ENCODE measurements at places on chromosomes 12 and 14.

DNA sequence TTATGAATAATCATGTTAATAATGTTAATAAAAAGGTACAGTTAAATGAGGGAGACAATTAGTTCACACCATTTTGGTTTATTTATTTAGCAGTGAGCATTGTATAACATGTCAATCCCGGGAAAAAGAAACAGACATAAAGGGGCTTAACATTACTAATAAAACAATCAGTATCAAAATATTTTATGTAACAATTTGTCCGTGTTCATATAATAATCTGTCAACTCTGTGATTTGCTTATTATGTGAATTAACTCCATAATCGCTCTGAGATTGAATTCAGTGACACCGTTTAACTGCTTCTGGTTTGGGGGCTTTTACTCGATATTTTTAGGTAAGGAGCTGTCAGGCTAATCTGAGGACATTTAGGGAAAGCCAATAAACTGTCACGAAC is 95.8 kb upstream of the HMGA2 start:
- no peak for DNase-seq

GRCh38 chr12:119008691-119009221 is 27.4 kb downstream of the SRRM4 start:
- DNase-seq, result no peak

- DNase-seq, result no peak
Observed at GRCh38 chr14:23361320-23361719, 3.7 kb downstream of the EFS start.

DNA sequence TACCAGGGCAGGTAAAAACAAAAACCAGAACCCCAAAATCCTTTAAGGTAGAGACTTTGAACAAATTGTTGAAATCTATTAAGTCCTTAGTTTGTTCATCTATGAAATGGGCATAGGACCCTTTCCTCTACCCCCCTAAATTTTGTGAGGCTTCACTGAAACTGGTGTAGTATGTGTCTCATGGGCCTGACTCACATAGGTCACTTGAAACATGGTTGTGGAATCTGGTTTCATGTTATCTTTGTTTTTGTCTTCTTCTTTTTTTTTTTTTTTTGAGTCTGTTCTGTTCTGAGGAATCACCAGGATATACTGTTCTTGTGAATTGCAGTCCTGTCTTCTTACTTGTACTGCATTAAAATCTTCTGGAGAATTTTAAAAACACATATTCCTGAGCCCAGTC is 202.2 kb downstream of the KTN1 start:
- DNase-seq, result no peak

GRCh38 chr14:61478971-61479473 is 157.6 kb downstream of the PRKCH start:
- peak; percentile 42 for DNase-seq

- no peak for DNase-seq
Observed at GRCh38 chr12:121217063-121217462, 7.1 kb downstream of the P2RX4 start.

- no peak for DNase-seq
Observed at GRCh38 chr12:38016602-38017001, 300.0 kb upstream of the ALG10B start.

- DNase-seq, result no peak
Observed at GRCh38 chr12:97246368-97246767, 216.2 kb upstream of the RMST start.

- DNase-seq, result no peak
Observed at GRCh38 chr12:128753438-128753837, 70.3 kb downstream of the SLC15A4 start.

- no peak for DNase-seq
Observed at GRCh38 chr14:104724981-104725771, 1.1 kb downstream of the ADSS1 start.

DNA sequence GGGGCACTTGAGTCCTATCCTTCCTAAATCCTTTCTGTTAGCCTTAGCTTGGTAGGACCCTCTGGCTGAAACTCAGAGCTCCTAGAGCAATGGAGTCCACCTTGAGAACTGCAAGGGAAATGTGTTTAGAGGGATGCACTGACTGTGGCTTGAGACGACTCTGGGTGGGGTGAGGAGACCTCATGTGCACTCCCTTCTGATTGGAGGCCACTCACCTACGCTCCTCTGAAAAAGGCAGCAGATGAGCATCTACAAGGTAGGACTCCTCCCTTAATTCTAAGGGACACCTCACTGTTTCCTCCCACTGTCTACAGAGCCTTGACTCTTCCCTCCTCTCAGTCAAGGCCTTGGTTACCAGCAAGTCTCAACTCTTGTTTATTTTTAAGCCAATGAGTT is 1.0 kb downstream of the MAP3K12 start:
- no peak for DNase-seq

DNA sequence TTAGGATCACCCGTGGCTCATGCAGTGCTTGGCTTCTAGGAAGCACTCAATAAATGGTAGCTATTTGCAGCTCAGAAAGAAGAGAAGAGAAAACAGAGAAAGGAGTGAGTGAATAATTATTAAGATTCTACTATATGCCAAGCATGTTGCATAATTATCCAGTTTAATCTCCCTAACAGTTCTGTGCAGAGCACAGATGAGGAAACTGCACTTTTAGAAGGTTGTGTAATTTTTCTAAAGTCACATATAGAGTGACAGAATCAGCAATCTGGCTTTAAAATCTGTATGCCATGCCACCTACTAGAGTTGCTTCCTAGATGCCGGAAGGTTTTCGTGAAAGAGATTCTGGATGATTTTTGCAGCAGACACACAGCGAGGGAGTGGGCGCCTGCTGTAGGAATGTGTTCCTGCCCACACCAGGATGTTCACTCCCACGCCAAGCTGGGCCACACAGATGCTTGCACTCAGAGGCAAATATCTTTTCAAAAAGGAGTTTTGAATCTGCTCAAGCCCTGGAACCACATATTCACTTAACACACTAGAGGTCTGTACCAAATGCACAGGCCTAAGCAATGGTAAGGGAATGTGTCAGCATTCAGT is 50.2 kb upstream of the SMCO2 start:
- no peak for DNase-seq

DNA sequence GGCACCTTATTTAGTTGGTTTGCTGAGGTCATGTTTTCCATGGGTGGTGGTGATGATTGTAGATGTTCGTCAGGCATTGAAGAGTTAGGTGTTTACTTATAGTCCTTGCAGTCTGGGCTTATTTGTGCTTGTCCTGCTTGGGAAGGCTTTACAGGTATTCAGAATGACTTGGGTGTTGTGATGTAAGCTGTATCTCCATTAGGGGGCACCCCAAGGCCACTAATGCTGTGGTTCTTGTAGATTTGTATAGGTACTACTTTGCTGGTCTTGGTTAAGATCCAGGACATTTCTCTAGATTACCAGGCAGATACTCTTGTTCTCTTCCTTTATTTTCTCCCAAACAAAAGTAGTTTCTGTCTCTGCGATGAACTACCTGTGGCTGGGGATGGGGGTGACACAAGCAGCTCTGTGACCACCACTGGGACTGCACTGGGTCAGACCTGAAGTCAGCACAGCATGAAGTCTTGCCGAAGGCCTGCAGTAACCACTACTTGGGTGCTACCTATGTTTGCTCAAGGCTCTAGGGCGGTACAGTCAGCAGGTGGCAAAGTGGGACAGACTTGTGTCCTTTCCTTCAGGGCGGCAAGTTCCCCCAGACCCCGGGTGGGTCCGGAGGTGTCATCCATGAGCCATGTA is 35.8 kb upstream of the FBXO33 start:
- DNase-seq, result no peak

GRCh38 chr12:69095765-69096477 is 143.4 kb upstream of the CPSF6 start:
- no peak for DNase-seq

- DNase-seq, result peak; percentile 47
Observed at GRCh38 chr12:54411391-54412241, 7.5 kb downstream of the ITGA5 start.

- DNase-seq, result no peak
Observed at GRCh38 chr12:90741611-90742010, 213.4 kb downstream of the CCER1 start.

DNA sequence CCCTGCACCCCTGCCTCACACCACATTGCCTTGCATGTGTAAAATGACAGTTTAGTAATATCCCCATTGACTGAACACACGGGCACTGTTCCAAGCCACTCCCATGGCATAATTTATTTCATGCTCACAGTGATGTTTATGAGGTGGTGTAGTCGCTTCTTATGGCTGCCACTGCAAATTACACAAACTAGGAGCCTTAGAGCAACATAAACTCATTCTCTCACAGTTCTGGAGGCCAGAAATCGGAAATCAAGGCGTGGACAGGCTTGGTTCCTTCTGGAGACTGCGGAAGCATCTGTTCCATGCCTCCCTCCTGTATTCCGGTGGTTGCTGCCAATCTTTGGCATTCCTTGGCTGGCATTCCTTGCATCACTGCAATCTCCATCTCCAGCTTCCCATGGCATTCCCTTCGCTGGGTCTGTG is 97.3 kb downstream of the RIN3 start:
- no peak for DNase-seq

- DNase-seq, result no peak
Observed at GRCh38 chr12:15627995-15628945, 160.9 kb downstream of the EPS8 start.

- DNase-seq, result no peak
Observed at GRCh38 chr12:122099280-122099749, 20.8 kb downstream of the MLXIP start.

DNA sequence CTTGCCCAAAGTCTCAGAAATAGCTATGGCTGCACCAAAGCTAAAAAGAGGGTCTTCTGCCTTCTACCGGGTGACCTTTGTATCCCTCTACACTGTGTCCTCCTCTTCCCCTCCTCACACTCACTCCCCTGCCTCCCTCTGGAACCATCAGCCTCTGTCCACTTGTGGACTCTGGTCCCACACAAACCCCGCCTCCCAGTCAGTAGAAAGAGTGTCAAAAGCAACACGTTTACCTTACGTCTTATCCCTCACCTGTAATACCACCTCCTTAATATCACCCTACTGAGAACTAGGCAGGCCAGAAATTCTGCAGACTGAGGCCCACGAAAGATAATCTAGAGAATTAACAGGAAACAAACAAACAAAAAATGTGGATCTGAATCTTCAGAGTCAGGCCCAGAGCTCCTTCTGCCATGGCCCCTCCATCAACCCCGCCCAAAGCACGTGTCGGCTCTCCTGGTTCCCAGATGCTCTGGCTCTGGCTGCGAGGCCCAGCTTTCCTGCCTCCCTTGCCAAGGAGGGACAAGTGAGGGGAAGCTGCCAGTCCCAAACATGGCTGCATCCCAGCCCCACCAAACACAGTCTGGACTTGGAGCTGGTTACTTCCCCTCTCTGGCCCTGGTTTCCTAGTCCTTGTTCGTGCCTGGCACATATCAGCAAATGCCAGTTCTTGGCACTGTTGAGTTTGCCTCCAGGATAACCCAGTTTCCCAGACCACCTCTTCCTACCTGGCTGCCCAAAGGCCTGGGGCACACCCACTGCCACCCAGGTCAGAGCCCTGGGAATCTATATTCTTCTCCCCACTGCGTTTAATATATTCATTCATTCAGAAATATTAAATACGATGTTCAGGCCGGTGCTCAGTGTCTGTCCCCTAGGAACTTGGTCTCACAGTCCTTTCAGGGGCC is 2.7 kb downstream of the ACTN1 start:
- DNase-seq, result no peak

DNA sequence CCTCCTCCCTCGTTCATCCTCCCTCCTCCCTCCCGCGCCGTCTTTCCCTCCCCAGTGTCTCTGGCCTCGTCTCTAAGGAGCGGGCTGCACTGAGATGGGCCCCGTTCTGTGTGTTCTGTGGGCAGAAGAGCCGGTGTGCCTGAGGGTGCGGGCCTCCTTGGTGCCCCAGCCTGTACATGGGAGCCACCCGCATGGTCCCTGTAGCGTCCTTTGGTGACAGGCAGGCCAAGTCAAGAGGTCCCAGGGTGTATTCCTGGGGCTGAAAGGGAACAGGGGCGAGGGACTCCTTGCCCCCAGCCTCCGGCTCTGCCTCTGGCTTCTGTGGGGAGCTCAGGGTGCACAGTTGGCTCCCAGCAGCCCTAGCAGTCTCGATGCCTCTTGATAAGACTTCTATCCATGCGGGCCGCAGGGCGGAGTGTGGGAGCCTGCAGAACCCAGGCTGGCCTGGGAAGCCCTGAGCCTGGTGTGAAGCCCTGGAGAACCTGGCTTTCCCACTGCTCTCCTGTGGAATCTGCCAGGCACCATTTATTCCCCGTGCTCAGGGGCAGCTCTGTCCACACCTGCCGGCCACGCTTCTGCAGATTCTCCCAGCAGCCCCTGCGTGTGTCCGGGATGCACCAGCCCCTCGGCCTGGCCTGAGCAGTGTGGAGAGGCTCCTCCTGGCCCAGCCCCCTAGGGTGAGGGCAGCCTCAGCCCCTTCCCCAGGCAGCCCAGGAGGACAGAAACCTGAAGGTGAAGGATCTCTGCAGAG is 181.3 kb downstream of the KIF26A start:
- no peak for DNase-seq

- no peak for DNase-seq
Observed at GRCh38 chr14:22426711-22427110, 162.3 kb downstream of the DAD1 start.

DNA sequence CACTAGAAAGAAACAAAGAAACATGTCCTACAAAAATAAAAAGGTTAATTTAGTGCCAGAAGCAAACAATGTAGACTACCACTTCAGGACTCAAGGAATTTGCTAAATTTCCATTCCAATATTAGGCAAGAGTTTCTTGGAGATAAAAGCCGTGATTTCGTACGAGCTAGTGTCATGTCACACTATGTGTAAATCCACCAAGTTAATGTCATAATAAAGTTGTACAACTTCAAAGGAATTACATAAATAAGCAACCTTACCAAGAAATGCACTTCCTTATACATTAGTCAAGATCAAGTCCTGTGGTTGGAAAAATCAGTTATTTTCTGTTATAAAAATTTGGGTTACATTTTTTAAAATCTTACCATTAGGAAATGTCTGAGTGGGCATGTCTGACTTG is 1222.8 kb downstream of the GALC start:
- no peak for DNase-seq

DNA sequence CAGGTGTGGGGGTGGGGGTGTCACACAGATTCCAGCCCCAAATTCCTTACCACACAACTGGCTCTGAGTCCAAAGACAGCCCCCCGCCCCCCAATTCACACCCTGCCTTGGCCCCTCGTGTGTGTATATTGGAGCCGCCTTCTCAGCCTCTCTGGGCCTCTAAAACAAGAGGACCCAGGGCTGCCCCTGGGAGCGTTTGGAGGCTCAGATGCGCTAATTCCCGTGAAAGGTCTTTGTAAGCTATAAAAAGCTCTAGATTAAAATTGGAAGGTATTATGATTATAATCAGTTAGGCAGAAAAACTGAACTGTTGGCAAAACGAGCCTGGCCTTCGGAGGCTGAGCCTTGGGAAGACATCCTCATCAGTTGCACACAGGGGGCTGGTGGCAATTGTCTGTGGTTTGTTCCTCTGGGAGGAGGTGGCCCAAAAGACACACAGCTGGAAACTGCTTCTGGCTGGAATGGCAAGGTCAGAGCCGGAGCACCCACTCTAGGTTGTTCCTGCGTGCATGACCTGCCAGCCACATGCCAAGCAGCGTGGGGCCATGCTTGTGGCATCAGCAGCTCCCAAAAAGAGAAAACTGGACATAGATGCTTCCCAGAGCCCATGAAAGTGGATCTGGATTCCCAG is 118.5 kb downstream of the PHETA1 start:
- DNase-seq, result no peak

- no peak for DNase-seq
Observed at GRCh38 chr14:91269076-91269991, 24.8 kb upstream of the GPR68 start.

All from T-helper 2 cell treated with Interferon-gamma antibody and Interleukin-4, amounts not matched to agents 5 μg/mL and 100 μg/mL, for 36 hours (primary cell).